ENCODE measurements at places on chromosomes 7 and 10.

GRCh38 chr7:131953184-131953583 is 396.8 kb upstream of the PODXL start:
- no peak for DNase-seq

GRCh38 chr10:32413513-32413912 is 32.4 kb upstream of the CCDC7 start:
- DNase-seq, result no peak

GRCh38 chr7:115300231-115300870 is 378.5 kb downstream of the MDFIC start:
- DNase-seq, result no peak

GRCh38 chr10:122854648-122855047 is 9.0 kb upstream of the CUZD1 start:
- no peak for DNase-seq

GRCh38 chr10:14612873-14613587 is 161.7 kb downstream of the FAM107B start:
- no peak for DNase-seq

GRCh38 chr10:5447056-5447455 is 34.7 kb downstream of the NET1 start:
- DNase-seq, result no peak

DNA sequence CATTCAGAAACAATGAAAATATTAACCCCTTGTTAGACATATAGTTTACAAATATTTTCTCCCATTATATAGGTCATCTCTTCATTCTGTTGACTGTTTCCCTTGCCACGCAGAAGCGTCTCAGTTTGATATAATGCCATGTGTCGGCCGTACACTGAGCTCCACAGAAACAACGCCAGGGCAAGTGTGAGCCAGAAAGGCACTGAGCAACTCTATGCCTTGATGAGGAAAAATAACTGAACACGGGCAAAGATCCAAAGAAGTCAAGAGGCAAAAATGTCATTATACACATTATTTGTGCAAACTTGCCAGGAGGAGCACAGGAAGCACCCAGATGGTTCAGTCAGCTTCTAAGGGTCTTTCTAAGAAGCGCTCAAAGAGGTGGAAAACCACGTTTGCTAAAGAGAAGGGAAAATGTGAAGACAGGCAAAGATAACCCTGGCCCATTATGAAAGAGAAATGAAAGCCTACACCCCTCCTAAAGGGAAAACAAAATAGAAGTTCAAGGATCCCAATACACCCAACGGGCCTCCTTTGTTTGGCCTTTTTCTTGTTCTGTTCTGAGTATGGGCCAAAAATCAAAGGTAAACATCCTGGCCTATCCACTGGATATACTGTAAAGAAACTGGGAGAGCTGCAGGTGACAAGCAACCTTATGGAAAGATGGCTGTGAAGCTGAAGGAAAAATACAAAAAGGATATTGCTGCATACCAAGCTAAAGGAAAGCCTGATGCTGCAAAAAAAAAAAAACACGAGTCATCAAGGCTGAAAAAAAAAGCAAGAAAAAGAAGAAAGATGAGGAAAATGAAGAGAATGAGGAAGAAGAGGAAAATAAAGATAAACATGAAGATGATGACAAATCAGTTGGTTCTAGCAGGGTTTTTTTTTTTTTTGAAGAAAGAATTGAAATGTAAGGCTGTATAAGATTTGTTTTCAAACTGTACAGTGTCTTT is 15.5 kb downstream of the ARHGAP12 start:
- DNase-seq, result no peak

GRCh38 chr7:85320699-85321476 is 134.0 kb upstream of the SEMA3D start:
- no peak for DNase-seq

DNA sequence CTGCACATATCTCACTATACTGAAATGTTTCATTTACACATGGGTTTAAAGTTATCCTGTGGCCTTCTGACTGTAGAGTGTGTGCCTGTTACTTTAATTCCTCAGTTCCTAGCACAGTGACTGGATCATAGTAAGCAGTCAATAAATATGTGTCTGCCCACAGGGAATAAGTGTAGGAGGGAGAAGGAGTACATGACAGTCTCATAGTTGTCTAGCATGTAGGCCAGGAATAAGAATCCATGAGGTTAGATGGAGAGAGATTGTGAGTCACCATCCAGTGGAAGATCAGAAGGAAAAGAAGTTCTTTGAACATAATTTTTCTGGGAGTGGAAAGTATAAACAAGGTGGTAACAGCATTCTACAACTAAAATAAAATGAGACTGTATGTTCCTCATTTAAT is 36.6 kb upstream of the SEMA3A start:
- DNase-seq, result no peak

- DNase-seq, result no peak
These were observed 1002.3 kb upstream of the KCND2 start for GRCh38 chr7:119270644-119271043.

- no peak for DNase-seq
These were observed 25.6 kb downstream of the SLC25A16 start for GRCh38 chr10:68501691-68502090.

- DNase-seq, result peak; percentile 46
These were observed at the start of gene SH3PXD2A for GRCh38 chr10:103855424-103855823. TSS of gene SH3PXD2A (minus strand) at chr10:103855576. CDS start at chr10:103855266, 310 bp downstream.

- peak; percentile 19 for DNase-seq
These were observed 707 bp upstream of the GHITM start for GRCh38 chr10:84138478-84139125.

GRCh38 chr7:751826-752225 is 24.7 kb upstream of the PRKAR1B start:
- DNase-seq, result no peak

DNA sequence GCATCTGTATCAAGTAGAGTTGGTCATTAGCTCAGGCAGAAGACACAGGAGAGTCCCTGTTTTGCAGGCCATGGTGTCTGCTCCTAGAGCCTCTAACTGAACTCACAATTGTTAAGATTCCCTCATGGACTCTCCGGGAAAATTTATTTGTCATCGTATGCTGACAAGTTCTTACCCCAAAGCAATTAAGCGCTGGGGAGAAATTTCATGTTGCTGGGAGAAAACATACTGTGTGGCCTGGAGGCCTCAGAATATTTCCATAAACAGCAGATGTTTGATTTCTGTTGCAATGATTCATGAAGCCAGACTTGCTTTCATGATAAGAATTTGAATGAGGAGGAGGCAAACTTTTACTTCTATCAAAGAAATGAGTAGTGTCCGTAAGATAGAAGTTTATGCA is 583.2 kb downstream of the GATA3 start:
- no peak for DNase-seq

GRCh38 chr10:116521424-116522290 is 24.1 kb upstream of the PNLIP start:
- DNase-seq, result no peak

- no peak for DNase-seq
These were observed 10.3 kb downstream of the CNTNAP2 start for GRCh38 chr7:146126767-146127509.

GRCh38 chr10:78419481-78420265 is 386.0 kb downstream of the RPS24 start:
- no peak for DNase-seq

- no peak for DNase-seq
These were observed 9.0 kb downstream of the LSM5 start for GRCh38 chr7:32481176-32481575.

- DNase-seq, result no peak
These were observed 103.1 kb upstream of the NANOS1 start for GRCh38 chr10:118926441-118926840.

DNA sequence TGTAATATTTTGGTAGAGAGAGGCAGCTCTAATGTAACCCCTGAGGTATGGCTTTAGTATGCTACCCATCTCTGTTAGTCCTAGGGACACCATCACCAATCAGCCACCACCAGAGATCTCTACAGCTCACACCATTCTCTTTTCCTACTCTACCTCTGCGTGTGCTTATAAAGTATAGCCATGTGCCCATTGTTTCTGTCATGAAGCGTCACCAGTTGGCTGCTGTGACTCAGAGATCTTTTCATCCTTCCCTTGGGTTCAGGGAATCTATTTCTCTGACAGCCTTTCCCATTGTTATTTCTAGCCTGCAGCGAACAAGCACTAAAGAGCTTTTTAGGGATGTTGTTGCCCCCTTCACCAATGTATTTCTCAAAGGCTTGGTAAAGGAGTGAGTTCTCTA is 103.3 kb downstream of the TPST1 start:
- DNase-seq, result no peak

DNA sequence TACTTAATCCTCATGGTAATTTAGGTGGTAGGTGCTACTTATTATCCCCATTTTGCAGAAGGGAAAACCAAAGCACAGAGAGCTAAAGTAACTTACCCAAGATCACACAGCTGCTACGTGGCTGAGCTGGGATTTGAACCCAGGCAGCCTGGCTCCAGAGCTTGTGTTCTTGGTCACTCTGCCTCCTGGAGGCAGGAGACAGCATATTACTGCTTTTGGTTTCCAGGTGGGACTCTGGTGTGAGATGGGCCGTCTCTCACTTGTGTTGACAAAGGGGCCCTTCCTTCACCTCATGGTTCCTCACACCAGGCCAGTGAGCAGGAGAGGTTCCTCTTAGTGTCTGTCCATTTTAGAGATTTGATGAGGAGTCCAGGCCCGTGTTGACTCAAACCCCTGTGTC is 79.8 kb upstream of the PPIF start:
- DNase-seq, result no peak

- DNase-seq, result no peak
These were observed 12.4 kb downstream of the ZNF789 start for GRCh38 chr7:99485094-99485493.

DNA sequence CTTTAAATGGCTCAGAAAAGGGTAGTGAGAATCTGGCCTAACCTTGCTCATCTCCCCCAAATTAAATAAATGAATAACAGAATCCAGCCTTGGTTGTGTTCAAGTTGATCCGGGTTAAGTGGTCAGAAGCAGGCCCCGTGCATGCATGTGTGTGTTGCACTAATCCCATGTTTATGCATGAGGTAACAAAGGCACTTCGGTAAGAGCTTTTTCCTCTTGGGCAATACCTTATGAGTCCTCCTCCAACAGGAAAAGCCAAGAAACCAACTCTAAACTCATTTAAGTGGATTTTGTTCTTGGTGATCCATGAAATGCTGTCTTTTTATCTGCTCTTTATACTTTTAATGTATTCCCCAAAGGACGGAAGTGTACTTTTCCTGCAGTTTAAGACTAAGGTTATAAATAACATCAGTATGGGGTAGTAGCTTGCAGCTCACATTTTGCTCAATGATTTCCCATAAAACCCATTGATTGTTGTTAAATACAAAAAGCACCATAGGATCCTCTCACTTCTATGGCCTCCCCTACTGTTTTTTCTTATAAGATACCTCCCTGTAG is 104.9 kb upstream of the YAE1 start:
- no peak for DNase-seq

DNA sequence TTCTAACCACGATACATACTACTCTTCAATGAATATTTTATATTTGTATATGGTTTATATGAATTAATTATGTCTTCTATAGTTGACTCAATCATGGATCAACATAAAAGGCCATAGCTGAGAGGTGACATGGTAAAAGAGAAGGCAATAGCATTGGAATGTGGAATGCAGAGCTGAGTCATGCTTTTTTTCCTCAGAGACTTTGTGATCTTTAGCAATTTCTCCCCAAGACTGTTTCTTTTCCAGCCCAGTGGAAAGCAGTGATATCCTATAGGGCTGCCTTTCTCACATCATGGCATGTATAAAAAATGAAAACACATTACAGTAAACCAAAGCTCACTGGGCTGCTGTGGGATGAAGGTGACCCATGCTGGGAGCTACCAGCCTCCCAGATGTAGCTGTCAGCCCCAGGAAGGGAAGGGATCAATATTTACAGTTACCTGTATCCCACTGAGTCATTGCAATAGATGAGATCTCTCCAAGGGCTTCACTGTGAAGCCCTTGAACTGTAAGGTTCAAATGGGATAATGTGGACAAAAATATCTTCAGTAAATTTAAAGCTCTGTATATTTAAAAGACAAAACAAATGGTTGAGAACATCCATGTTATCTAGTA is 30.2 kb downstream of the SLC39A12 start:
- DNase-seq, result no peak

DNA sequence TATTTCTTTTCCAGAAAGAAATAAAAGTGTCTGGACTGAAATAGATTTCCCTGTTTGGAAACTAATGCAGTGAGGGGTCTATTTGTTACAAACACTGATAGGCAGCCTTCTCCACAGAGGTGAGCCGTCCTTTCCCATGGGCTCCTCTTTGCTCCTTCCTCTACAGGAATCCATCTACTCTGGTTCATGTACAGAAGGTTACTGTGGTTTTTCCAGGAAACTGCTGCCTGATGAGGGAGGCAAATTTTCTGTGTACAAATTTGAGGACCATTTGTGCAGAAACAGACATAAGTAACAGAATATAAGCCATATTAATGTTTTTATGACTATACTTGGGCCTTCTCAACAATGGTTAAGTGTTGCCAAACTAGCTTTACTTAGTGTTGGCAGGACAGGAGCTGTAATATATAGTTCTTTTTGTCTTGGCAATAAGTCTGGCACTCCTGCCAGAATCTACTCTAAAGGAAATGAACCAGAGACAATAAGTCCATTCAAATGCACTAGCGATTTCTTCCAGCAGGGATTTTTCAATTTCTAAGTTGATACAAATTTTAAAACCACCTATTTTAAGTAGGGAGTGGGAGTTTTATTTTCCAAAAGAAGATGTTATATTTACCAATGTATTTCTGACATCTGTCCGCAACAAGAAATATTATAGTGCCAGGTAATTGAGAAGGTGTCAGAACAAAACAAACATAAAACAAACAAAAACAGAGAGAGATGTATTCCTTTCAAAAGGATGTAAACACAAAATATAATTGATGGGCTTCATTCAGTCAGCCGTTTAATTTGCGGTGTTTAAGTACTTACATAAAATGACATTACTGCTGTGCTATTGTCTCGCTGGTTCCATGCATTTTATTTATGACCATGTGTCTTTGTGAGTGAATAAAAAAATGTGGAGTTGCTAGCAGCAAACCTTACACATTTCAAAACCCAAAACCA is 91.0 kb upstream of the NFE2L3 start:
- DNase-seq, result no peak

GRCh38 chr10:128001363-128001745 is 94.5 kb downstream of the PTPRE start:
- no peak for DNase-seq

DNA sequence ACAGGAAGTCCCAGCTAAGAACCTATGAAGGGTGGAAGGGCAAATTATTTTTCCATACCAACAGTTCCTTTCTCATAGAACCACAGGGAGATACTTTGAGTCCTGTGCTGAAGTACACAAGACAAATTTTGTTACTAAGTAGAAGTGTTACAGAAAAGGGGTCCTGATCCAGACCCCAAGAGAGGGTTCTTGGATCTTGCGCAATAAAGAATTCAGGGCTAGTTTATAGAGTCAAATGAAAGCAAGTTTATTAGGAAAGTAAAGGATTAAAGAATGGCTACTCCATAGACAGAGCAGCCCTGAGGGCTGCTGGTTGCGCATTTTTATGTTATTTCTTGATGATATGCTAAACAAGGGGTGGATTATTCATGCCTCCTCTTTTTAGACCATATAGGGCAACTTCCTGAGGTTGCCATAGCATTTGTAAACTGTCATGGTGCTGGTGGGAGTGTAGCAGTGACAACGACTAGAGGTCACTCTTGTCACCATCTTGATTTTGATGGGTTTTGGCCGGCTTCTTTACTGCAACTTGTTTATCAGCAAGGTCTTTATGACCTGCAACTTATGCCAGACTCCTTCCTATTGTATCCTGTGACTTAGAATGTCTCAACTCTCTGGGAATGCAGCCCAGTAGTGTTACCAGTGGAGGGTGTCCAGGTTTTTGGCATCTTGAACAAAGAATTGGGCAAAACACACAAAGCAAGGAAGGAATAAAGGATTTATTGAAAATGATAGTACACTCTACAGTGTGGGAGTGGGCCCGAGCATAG is 409.4 kb downstream of the SH2D4B start:
- no peak for DNase-seq

GRCh38 chr7:45975847-45976484 is 54.9 kb upstream of the IGFBP3 start:
- no peak for DNase-seq
